ENCODE measurements at places on chromosomes 6 and 20.

DNA sequence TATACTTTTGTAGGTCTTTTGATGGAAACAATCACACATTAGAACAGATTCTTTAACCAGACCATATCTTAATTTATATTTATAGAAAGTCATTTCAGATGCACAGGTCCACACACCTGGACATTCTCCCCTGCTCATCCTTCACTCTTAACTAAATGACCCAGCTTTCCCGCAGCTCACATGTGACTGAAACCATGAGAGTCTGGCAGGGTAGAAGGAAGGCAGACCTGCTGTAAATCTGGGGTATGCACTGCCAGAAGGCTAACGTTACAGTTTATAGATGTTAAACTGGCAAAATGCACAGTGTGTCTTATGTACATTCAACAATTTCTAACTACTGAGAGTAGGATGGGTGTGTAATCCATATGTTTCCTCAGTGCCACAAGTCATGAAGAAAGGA is 359.5 kb upstream of the SPTLC3 start:
- no peak for DNase-seq

DNA sequence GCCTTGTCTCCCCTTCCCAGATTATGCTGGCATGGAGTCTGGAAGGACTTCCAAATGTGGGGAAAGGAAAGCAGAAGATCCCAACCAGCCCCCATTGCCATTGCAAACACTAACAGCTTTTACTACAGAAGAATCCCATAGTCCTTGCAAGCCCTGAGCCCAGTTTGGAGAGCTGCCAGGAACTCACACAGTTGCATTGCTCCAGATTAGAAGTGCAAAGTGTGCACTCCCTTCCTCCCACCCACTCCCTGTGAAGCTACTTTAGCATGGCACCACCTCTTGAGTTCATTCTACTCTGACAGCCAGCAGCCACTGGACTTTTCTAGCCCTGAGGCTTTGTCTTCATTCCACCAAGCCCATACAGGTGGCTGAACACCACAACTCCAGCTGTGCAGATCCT is 67.6 kb downstream of the SLC22A2 start:
- DNase-seq: no peak

- no peak for DNase-seq
These were observed 106.8 kb downstream of the PXDC1 start for GRCh38 chr6:3644739-3645012.

DNA sequence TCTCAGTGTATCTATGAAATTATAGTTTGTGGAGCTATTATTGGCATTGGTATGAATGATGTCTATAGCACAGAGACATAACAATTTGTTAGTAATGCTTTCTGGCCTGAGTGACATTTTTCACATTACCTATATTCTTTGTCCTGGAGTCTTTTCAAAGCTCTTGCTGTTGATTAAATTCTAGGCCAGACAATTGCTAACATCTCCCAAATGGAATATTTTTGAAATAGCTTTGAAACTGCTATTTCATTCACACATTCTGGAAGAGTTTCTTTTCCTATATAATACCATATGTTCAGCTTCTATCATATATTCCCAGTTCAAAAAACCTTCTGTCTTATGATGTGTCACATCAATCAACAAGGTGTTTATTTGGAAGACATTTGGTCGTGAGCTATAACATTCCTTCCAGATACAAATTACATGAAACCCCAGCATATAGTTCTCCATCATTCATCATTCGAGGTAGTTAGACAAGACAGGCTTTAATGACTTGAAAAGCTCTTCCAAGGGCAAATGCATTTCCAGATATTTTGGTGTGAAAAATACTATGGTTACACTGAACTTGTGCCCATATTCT is 452.8 kb downstream of the KHDRBS2 start:
- no peak for DNase-seq

- peak; percentile 42 for DNase-seq
These were observed 525 bp upstream of the MAK start for GRCh38 chr6:10838794-10839333.

DNA sequence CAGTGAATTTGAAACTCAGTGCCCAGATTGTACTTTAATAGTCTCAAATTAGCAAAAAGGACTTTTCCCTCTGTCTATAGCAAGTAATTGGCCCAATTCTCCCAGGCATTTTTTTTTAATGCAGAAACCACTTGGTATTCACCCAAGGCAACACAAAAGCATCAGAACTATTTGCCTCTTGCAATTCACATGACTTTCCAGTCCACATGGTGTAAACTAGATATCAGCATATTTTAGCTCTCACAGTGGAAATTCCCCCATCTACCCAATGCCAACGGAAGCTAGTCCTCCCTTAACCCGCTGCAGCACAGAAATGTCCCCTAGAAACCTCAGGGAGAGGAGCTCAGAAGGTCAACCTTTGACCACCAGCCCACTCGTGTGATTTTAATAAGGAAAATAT is 103.4 kb upstream of the CDYL start:
- no peak for DNase-seq

DNA sequence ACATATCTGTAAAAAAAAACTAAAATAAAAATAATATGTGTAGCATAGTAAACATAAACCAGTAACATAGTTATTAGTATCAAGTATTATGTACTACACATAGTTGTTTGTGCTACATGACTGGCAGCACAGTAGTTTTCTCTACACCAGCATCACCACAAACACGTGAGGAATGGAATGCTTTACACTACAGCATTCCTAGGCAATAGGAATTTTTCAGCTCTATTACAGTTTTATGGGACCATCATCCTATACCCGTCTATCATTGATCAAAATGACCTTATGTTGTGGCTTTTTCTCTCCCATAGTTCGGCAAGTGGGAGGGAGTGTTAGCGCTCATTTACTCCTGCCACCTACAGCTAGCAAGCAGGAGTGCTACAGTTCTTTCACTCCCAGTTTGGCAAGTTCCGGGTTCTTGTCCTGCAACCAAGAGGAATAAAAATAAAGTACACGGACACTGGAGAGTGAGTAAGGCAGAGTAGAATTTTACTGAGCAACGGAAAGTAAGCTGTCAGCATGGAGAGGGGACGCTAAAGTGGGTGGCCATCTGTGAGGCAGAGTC is 196.8 kb upstream of the HSF2 start:
- DNase-seq: no peak

DNA sequence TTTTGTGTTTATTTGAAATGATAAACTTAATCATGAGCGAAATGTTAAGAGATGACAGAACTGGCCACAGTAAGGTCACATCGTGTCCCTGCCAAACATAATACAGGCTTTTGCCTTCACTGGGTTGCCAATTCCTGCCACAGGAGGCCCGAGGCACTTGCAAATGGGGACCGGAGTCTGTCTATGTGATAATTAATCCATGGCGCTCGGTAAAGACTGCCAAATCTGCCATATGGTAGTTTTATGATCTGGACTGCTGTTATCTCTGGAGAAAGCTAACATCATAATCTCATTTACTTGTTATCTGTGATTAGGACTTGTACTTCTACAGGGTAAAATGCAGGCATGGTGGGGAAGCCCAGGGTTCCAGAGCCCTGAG is 170.5 kb upstream of the TSHZ2 start:
- DNase-seq: no peak

GRCh38 chr6:56659721-56660380 is 17.2 kb upstream of the DST start:
- DNase-seq: no peak

DNA sequence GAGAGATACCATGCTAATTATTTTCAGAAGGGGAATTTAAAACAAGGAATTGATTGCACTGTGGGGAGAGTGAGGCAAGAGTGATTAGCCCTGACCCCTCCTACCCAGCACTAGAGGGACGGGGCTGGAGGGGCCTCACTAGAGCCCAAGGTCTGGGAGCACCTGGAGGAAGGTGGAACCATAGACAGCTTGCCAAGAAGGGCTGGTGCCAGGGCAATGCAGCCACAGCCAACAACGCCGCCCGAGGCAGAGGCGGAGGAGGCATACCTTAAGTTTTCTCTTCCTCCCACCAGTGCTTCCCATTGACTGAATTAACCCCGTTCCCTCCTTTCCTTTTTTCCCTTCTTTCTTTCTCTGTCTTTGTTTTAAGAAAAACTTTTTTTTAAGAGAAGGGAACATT is 40.0 kb downstream of the IYD start:
- no peak for DNase-seq

Data from stimulated activated CD8-positive, alpha-beta memory T cell treated with anti-CD3 and anti-CD28 coated beads, Interleukin-4, amount 100 ng/mL, for 48 hours (primary cell).